Upper lobe of right lung (tissue), 1 donor: ENCODE measurements at places on chromosomes 7 and 10.

- peaks cover 11% of the 10 kb centered on the region for H3K4me1 ChIP-seq
- H3K27me3 ChIP-seq: no peaks in the 10 kb centered on the region
- DNase-seq: peak; percentile 87
- H3K4me3 ChIP-seq: peak overlapping the region; percentile 71
- no peaks in the 10 kb centered on the region for H3K36me3 ChIP-seq
- H3K27ac ChIP-seq: peak overlapping the region; percentile 63
These were observed 1.0 kb upstream of the EPHB6 start for GRCh38 chr7:142853739-142854371.

GRCh38 chr10:103967448-103968071, 620 bp downstream of the SLK start:
- H3K4me3 ChIP-seq: peak overlapping the region; percentile 61
- H3K27ac ChIP-seq: peak overlapping the region; percentile 95
- H3K4me1 ChIP-seq: peaks cover 27% of the 10 kb centered on the region
- H3K36me3 ChIP-seq: no peaks in the 10 kb centered on the region
- no peak for DNase-seq

GRCh38 chr10:2925631-2926030, 141.7 kb upstream of the PFKP start:
- H3K36me3 ChIP-seq: no peaks in the 10 kb centered on the region
- H3K27me3 ChIP-seq: peaks cover 7% of the 10 kb centered on the region
- no peak overlapping the region for H3K4me3 ChIP-seq
- no peak for DNase-seq
- H3K4me1 ChIP-seq: peaks cover 4% of the 10 kb centered on the region
- H3K27ac ChIP-seq: no peak overlapping the region

DNA sequence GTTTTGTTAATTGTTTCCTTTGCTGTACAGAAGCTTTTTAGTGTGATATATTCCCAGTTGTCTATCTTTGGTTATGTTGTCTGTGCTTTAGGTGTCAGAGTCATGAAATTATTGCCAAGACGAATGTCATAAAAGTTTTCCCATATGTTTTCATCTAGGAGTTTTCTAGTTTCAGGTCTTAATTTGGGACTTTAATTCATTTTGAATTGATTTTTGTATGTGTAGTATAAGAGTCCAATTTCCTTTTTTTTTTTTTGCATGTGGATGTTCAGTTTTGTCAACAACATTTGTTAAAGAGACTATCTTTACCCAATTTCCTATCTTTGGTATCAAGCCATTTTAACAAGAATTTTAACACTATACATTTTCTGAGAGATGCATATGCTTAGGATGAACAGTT, 432.2 kb downstream of the CNTNAP2 start:
- no peaks in the 10 kb centered on the region for H3K36me3 ChIP-seq
- H3K4me1 ChIP-seq: no peaks in the 10 kb centered on the region
- no peak overlapping the region for H3K4me3 ChIP-seq
- DNase-seq: no peak
- H3K27me3 ChIP-seq: no peaks in the 10 kb centered on the region
- H3K27ac ChIP-seq: no peak overlapping the region

DNA sequence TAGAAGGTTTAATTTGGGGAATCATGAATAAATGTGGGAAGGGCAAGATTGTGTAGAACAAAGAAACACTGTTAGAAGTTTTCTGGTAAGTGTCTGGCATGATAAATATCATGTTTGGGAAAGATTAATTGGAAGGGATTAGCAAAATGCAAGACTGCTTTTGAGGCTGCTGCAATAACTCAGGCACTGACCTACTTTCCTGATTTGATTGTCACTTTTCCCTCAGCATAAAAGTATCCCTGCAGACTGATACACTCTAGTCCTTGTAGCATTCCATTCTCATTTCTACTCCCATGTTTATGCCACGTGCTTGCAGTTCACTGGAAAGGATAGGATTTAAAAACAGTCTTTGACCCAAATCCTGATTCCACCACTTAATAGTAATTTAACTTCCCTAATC, 303.3 kb upstream of the SEMA3A start:
- H3K4me1 ChIP-seq: no peaks in the 10 kb centered on the region
- no peaks in the 10 kb centered on the region for H3K36me3 ChIP-seq
- H3K4me3 ChIP-seq: no peak overlapping the region
- no peaks in the 10 kb centered on the region for H3K27me3 ChIP-seq

DNA sequence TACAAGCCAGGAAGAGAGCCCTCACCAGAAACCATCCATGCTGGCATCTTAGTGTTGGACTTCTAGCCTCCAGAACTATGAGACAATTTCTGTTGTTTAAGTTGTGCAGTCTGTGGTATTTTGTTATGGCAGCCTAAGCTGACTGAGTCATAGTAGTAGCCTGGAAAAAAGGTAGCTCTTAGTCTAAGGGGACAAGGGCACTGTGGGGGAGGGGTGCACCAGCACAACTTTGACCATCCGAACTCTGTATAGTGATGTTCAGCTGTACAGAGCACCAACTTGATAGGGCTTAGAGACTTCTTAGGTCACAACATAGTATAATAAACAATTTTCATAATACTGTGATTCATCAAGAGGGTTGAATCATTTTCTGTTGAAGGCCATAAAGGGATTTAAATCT, 14.3 kb downstream of the EIF4EBP2 start:
- peaks cover 36% of the 10 kb centered on the region for H3K36me3 ChIP-seq
- no peak for DNase-seq
- no peak overlapping the region for H3K27ac ChIP-seq
- no peaks in the 10 kb centered on the region for H3K4me1 ChIP-seq
